Epithelial cell of proximal tubule (primary cell): ENCODE measurements at places on chromosomes 2 and 18.

DNA sequence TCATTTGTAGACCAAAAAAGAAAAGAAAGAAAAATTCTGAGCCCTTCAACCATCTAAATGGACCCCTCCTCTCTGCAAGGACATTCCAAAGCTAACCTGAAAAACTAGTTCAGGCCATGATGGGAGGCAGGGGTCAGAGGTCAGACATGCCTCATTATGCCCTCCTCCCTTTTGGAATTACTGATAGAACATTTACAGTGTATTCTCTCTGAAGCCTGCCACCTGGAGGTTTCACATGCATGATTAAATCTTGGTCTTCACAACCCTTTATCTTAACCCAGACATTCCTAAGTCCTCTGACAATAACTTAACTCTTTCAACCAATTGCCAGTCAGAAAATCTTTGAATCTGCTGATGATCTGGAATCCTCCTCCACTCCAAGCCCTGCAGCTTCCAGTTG, 86.0 kb downstream of the SPP2 start:
- no peak for DNase-seq

- no peak for DNase-seq
Observed at GRCh38 chr2:176744146-176744545, 468.4 kb upstream of the HNRNPA3 start.

DNA sequence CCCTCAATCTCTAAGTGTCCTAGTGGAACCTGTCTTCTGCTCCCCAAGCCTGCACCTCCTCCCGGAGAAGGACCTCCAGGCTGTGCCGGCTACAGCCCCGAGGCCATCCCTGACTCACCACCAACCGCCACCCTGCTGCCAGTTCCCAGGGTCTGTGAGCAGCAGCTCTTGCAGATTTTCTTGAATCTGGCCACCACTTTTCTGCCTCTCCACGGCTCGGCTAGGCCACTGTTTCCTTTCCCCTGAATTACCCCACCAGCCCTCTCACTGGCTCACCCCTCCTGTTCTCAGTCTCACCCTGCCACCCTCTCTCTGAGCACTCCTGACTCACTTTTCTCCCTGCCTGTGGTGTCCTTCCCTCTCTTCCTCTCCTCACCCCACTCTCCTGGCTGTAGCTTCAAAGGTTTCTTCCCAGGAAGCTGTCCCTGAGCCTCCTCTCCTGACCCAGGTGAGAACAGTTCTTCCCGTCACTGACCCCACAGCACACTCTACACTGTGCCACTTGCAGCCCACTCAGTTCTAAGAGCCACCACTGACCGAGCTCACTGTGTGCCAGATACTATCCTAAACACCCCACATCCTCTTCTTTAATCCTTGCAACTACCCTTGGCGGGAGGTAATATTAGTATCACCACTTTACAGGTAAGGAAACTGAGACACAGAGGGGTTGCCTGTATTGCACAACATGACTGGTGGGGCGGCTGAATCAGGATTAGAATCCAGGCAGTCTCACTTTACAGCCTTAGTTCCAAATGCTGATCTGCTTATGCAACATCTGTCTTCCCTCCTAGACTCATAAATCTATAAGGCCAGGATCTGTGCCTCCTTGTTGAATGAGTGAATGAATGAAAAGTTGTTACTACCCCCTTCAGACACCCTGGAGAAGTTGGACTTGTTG, 111.6 kb downstream of the SMAD7 start:
- no peak for DNase-seq

- no peak for DNase-seq
Observed at GRCh38 chr18:59011786-59012185, 127.9 kb upstream of the SEC11C start.

DNA sequence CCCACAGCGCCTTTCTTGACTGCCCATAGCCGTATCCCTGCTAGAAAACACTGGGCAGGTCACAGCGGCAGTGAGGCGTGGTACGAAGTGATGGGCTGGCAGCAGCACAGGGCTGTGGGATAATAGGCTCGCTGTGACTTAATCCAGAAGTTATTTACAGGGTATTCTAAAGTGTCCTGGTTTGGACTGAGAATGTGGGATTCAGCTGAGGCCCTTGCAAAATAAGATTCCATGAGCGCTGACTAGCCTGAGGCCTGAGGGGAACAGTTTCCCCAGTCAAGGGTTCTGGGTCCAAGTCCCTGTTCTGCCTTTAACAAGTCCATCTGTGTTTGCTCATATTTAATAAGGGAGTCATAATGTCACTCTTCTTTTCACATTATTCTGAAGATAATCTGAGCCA, 34.6 kb downstream of the SETBP1 start:
- peak; percentile 92 for DNase-seq

- DNase-seq = no peak
Observed at GRCh38 chr18:23333827-23334226, 119.3 kb upstream of the RIOK3 start.

DNA sequence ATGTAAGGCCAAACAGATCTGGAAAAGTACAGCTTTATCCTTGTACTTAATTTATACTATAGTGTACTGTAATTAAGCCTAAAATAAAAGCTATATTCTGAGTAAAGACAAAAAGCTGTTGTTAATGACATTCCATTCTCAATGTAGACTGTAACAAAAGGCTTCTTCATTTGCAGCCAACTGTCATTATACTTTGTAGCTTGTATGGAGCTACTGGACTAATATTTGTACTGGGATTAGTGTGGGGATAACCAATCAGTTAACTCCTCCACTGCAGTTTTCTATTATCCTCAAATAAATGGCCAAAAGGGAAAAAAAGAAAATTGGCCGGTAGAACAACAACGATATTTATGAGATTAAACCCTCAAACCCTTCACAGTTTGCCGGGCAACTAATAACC, 66.5 kb downstream of the STK39 start:
- no peak for DNase-seq

DNA sequence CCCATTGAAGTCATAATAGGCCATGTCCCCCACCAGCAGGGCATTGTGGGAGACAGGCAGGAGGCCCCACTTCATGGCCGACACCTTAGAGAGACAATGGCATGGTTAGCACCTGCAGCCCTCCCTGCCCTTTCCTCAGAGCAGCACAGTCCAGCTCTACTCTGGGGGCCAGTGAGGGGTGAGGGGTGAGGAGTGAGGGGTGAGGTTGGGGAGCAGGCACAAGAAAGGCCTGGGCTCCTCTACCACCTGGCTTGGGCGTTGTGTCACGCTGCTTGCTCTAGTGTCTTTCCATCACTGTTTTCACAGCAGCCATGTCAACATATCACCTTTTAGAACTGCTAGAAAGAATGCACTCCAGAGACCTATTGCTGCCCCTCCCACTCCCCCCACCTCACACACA, 77.2 kb downstream of the ADD2 start:
- DNase-seq = no peak

DNA sequence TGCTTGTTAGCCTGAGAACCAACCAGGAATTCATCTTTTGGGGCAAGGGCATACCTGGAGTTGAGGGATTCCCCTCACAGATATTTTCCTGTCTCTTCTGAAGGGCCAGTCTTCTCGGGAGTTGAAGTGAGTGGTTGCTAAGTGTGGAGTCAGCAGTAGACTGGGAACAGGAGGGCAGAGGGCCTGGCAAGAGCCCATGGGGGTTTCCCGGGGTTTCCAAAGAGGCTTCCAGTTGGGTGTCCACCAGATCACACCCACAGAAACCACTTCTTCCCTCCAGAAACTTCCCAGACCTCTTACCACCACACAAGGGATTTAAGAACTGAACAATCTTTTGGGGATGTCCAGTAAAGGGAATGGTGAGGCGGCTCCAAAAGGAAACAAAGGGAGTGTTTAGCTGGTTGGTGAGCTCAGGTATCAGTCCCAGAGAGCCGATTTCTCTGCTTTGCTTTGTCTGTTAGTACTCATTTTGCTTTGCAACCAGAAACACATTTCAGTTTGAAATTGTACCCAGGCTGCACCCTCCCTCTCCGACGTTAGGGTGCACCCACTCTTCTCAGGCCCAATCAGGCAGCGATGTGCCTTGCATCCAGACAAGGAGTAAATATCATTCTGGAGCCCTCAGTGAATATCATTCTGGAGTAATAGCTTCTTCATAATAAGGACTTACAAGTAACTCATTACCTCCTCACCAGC, 47.5 kb upstream of the SPATS2L start:
- DNase-seq = no peak
